NCI-H69 (cell line): ENCODE measurements at places on chromosomes 3 and 15.

DNA sequence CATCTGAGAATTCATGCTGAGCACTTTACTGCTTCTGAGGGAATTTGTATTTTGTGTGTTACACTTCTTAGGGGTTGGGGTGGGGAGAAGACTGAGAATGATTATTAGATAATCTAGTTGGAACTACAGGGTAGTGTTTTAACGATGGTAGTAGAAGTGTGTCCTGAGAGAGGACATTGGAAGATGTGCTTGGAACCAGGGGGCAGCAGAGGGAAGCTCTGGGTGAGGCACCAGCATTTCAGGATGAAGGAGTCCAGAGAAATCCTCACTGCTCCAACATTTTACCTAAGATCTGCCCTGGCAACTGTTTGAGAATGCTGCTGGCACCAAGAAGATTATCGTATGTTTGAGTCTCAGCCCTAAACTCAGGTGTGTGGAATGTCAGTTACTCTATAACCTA, 145.5 kb downstream of the SQOR start:
- no peak for DNase-seq

DNA sequence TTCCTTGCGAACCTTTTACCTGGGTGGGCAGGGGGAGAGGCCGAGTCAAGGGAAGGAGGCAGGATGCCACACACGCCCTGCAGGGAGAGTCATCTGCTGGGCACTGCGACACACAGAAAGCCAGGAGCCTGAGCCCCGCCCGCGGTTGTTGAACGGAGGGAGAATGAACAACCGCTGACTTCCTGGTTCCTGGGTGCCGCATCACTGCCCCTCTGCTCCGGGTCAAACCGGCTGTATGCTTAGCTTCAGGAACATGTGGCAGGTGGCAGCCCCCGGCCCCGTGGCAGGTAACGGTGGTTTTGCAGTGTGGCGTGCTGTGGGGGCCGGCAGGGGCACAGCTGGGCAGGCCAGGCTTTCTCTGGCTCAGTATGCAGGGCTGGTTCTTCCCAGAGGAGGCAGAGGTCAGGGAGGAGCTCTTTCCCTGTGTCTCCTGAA, 33.4 kb downstream of the APBA2 start:
- peak; percentile 81 for DNase-seq

DNA sequence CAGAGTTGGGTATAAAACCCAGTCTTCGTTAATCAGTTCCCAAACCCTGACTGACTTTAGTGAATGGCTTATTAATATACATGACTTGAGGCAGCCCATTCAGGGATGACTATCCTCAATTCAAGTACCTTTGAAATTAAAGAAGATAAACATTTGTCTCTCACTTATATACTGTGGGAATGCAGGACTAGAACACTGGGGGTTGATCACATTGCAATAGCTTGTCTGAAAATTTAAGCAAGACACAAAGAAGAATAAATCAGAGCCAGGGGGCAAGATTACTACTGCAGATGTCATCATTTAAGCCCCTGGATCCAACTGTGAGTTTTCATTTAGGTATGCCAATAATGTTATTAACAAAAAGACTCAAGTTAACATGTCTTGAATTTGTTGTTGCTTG, 647.7 kb downstream of the ZPLD1 start:
- no peak for DNase-seq

DNA sequence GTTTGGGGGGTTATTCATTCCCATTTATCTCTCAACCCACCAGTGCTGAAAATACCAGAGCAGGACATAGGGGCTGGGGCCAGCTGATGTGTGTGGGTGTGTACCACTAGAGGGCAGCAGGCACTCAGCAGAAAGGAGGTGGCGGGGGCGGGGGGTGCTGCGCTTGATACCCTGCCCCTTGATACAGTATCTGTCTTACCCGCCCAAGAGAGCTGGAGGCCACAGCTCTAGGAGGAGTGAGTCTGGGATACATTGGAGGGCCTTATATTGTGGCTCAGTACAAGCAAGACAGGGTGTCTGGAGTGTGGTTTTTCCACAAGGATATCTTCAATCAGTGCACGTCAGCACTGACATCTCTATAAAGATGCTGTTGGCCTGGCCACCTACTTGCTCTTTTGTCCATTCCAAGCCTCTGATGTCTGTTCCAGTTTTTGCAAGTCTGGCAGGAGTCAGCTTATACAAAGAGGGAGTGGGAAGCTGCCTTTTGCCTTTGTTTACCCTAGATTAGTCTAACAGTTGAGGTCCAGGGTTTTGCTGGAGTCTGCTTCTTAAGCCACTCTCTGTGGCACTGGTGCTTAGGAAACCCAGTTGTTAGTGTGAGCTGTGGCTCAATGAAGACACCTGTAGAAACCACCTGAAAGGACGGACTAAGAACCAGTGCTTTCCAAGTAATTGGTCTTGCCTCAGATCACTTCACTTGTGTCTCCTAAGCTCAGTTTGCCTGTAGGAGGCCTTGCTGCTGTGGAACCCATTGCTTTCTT, 1.5 kb upstream of the RBM15B start:
- DNase-seq = peak; percentile 60
